GM10248 (cell line): ENCODE measurements at places on chromosomes 11 and 22.
A peak's percentile ranks its signal among the peaks of the same experiment; 100 is the strongest.

- DNase-seq, result no peak
Measured at GRCh38 chr22:39291523-39291922, 27.9 kb downstream of the RPL3 start.

DNA sequence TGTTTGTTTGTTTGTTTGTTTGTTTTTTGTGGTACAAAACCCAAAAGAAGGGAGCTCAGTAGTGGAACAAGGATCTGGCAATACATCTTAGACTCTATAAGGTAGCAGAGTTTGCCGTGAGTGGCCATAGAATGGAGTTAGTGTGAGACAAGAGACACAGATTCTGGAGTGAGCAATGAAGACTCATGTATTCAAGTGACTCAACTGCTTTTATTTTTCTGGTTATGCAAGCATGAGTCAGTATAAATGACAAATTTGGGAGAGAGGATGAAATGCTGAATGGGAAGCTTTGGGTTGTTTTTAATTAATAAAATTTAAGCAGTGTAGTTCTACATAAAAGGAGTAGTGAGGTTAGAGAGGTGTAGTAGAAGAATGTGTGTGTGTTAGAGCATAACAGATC, 143.6 kb upstream of the ANO5 start:
- DNase-seq, result no peak

DNA sequence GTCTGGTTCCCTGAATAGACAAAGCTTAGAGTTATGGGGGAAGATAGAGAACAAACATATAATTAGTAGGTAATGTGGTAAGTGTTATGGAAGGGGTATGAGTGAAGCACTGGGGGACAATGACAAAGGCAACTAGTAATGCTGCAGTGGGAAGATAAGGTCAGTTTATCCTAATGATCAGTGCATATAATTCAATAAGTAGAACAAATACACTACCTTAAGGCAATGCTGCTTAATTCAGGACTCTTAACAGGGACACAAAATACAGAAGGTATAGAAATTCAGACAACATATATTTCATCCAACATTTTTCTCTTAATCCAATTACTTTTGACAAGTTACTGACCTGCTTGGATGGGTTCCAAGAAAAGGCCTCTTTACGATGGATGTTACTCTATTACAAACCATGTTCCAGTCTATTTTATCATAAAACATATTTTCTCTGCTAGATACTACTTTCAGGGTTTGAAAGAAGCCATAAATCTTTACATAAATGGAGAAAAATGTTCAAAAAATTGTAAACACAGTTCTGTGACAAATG, 1186.2 kb downstream of the LRRC4C start:
- DNase-seq, result no peak

- DNase-seq, result no peak
Measured at GRCh38 chr22:37167176-37167980, 17.7 kb upstream of the IL2RB start.

DNA sequence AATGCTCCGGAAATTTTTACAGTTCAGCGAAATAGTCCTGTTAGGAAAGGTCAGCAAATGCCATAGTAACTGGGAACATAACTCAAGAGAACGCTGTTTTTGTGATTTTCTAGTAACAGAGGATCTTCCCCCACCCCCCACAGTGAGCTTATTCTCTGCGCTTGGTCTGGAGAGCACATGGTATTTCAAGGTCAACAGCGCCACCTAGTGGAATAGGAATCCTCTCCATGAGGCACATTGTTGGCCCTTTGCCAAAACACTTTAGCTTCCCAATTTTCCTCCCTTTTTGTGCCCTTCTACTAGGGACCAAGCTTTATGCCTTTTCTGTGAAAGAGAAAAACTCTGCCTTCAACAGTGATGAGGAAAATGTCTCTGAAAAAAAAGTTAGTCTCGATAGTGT, 13.2 kb upstream of the OR4C12 start:
- no peak for DNase-seq

- no peak for DNase-seq
Measured at GRCh38 chr22:37419969-37420685, 7.2 kb downstream of the ELFN2 start.

DNA sequence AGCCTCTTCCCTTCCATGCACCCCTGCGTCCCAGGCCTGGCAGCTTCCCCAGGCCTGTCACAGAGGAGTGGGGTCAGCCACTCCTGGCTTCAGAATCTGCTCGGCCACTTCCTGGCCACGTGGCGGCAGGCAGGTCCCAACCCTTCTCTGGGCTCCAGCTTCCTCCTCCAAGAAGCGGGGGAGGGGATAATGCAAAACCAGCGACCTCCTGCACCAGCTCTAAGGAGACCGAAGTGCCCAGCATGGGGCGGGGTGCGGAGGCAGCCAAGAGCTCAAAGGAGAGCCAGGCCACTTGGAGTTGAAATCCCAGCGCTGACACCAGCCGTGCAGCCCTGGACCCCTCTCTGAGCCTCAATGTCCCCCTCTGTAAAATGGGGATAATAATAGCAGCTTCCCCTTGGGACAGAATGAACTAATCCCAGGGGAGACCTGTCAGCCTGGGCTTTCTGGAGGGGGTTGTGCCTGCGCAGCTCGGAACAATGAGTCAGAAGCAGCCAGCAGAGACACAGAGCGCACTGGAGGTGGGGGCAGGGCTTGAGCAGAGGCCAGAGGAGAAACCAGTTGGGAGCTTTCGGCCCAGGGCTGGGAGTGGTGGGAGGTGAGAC, 22.8 kb upstream of the PICK1 start:
- DNase-seq, result peak; percentile 61

- no peak for DNase-seq
Measured at GRCh38 chr22:46619240-46619829, 851 bp upstream of the GRAMD4 start.

DNA sequence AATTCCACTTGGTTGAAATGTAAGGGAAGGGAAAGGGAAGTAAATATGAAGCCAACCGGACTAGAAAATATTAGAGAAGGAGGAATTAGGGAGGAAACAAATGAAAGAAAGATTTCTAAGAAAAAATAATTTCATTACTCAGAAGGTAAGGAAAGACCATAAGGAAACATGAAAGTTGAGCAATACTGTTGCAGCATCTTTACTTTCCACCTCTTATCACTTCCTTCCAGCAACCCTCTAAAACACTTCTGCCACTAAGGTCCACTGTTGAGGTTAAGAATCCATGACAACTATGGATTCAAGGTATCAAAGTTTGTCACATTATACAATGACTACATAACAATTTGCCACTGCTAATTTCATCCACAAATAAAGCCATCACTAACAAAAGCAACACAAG, 308.6 kb downstream of the DLG2 start:
- DNase-seq, result no peak

DNA sequence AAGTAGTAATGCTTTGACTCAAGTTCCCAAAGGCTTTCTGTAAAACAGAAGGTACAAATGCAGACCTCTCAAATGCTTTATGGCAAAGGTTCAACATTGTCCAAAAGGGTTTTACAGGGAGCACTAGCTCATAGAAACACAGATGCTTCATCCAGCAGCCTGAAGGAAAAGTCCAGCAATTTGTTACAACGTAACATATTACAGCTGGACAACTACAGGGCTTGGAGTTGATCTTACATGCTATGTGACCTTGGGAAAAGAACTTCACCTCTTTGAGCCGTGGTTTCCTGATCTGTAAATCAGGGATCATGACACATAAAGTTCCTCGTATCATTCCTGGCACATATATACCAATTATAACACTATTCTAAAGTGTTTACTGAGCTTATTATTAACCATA, 84.9 kb downstream of the DDIAS start:
- no peak for DNase-seq

DNA sequence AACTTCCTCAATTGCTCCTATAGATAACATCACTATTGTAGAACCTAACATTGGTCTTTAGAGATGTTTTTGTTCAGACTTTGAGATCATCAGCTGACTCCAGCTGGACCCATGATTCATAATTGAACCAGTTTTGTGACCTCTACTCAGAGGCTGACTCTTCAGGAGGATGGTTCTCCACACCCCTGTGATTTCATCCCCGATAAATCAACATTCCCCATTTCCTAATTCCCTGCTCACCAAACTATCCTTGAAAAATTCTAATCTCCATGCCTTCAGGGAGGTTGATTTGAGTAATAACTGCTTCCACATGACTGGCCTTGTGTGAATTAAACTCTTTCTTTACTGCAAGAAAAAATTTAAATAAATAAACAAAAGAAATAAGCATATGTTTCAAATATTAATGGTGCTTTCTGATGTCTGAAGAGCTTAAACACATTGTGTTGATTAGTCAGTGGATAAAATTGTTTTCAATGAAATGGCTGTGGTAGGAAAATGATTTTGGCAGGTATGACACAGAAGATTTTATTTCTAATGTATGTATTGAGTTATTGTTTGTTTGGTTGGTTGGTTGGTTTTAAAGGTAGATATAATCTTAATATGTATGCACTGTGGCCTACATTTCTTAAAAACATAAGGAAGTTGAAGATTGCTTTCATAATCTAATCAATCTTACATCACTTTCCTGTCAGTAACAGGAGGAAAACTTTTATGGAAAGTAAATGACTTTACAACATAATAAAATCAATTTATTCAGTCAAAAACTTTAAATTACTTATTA, 427.9 kb upstream of the CCDC179 start:
- DNase-seq, result no peak

DNA sequence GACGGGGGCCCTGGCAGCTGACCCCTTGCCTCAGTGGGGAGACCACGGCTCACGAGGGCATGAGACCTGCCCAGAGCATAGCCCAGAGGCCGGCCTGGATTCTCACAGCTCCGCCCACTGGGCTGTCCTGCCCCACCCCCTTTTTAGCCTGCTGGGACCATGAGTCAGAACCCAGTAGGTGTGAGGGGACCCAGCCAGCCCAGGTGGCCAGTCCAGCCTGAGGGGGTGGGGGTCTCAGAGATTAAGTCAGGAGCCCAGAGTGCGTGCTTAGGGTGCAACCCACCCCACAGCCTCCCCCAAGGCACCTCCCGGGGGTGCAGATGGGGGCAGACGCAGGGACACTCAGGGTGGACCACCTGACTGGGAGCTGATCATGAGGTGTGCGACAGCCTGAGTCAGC, 40.1 kb upstream of the PPARA start:
- no peak for DNase-seq

- DNase-seq, result peak; percentile 41
Measured at GRCh38 chr11:33376331-33377310, 119.4 kb downstream of the HIPK3 start.

DNA sequence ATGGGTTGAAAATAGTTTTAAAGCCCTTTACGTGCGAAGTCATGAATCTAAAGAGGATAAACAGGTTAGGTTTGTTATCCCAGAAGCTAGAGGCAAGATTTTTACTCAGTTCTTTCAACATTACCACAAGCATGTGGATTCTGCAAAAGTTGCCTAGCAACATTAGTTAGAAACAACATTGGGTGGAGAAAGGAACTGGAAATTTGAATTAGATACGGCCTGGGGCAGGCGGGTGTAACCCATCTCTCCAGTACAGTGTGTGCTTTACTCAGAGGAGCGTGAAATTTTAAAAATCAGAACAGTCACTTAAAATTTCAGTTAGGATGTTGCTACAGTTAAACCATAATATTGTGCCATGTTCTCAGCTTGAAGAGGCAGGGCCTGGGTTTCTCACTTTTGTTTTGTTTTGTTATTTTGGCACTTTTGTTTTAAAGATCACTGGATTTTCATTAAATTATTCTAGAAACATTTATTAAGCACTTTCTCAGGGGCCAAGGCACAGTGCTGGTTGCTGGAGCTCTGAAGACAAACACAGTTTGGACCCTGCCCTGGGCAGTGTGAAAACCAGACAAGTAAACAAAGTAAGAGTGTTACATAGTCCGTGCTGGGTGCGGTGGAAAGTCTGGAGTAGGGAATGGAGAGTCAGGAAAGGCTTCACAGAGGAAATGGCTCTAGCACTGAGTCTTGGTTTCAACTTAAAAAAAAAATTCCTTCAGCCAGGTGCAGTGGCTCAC, 4.4 kb upstream of the WEE1 start:
- no peak for DNase-seq

- no peak for DNase-seq
Measured at GRCh38 chr11:75023446-75024067, 34.8 kb downstream of the NEU3 start.

- DNase-seq, result peak; percentile 52
Measured at GRCh38 chr22:25172153-25172552, 27.5 kb upstream of the CRYBB3 start.

- no peak for DNase-seq
Measured at GRCh38 chr11:69986830-69987229, 91.3 kb upstream of the ANO1 start.

- peak; percentile 36 for DNase-seq
Measured at GRCh38 chr11:32259641-32260081, 168.8 kb downstream of the RCN1 start.
